Cardiac muscle cell (in vitro differentiated cells and primary cell): ENCODE measurements at places on chromosomes 13 and 19.

DNA sequence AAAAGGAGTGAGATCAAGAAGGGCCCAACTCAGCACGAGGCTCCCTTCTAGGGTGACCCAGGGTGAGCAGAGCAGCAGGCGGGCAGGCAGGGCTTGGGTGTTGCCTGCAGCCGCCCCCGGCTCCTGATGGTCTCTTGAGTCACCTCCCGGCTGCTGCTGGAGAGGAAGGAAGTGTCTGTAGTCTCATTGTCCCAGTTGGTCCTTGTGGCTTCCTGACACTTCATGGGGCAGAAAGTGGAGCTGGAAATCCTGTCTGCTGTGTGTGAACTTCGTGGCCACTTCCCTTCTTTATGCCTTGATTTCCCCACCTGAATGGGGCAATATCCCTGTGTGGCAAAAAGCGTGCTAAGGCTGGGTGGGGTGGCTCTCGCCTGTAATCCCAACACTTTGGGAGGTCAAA is 2.5 kb downstream of the MAP1S start:
- H3K27me3 ChIP-seq, result no peaks in the 10 kb centered on the region
- no peak for DNase-seq
- peaks cover 8% of the 10 kb centered on the region for H3K36me3 ChIP-seq
- peaks cover 8% of the 10 kb centered on the region for H3K4me1 ChIP-seq

DNA sequence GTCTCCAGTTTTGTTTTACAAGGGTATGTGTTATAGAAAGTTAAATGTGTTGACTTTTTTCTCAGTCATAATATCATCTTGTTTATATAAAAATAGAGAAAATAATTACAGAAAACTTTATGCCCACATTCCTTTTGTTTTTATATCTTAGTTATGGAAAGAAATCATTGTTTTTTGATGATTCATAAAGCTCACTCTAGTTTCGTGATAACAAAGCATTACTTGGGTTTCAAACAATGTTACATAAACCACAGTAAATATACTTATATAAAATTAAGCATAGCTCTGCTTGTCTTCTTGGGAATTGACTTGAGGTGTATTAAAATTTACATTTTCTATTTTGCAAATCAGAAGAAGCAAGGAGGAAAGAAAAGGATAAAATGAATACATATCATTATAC is 111.8 kb downstream of the SGCG start:
- no peak overlapping the region for H3K4me3 ChIP-seq
- H3K27me3 ChIP-seq, result no peaks in the 10 kb centered on the region
- H3K36me3 ChIP-seq, result no peaks in the 10 kb centered on the region
- no peaks in the 10 kb centered on the region for H3K4me1 ChIP-seq

DNA sequence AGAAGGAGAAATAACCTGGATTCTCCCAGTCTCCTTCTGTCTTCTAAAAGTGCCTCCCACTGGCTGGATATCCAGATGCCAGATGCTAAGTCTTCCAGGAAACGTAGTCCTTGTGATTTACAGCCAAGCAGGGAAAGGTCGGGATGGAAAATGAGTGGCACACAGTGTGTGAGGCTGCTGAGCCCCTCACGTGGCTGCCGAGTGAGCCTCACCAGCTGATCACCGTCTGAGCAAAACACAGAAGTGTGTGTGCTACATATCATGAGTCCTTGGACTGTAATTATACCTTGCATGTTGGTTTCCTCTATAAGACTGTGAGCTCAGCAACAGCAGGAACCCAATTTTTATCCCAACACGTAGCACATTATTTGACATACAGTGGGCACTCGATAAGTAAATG is 15.1 kb downstream of the LHFPL6 start:
- no peak for DNase-seq
- H3K4me1 ChIP-seq, result no peaks in the 10 kb centered on the region
- H3K27ac ChIP-seq, result no peak overlapping the region
- H3K36me3 ChIP-seq, result no peaks in the 10 kb centered on the region

DNA sequence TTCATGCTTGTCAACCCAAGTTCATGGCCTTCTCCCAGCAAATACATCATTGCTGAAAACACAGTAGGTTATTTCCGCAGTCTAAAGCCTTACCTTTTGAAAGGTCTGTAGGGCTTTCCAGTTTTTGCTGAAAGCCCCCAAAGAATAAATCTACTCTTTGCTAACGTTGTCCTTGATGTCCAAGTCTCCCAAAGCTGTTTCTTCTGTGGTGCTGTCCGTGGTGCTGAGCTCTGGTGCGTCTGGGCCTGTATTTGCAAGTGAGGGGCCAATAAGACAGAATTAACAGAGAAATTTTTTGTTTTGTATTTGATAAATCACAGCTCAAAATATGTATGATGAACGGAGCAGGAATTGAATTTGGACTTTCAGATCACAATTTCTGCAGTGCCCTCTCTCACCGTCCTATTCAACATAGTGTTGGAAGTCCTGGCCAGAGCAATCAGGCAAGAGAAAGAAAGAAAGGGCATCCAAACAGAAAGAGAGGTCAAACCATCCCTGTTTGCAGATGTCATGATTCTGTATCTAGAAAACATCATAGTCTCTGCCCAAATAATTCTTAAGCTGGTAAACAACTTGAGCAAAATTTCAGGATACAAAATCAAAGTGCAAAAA is 9.8 kb upstream of the LGALS16 start:
- H3K4me3 ChIP-seq, result no peak overlapping the region
- H3K36me3 ChIP-seq, result no peaks in the 10 kb centered on the region
- H3K4me1 ChIP-seq, result no peaks in the 10 kb centered on the region
- no peak overlapping the region for H3K27ac ChIP-seq

GRCh38 chr19:14149509-14149994 is 13.2 kb upstream of the ASF1B start:
- H3K4me3 ChIP-seq, result no peak overlapping the region
- no peaks in the 10 kb centered on the region for H3K27me3 ChIP-seq
- no peak for DNase-seq
- H3K36me3 ChIP-seq, result peaks cover 8% of the 10 kb centered on the region
- peak overlapping the region; percentile 63 for H3K27ac ChIP-seq
- peaks cover 18% of the 10 kb centered on the region for H3K4me1 ChIP-seq

GRCh38 chr19:10104665-10105508 is 1.3 kb upstream of the PPAN start:
- no peak for DNase-seq
- H3K4me3 ChIP-seq, result no peak overlapping the region
- peaks cover 5% of the 10 kb centered on the region for H3K4me1 ChIP-seq
- peaks cover 16% of the 10 kb centered on the region for H3K36me3 ChIP-seq

- H3K27ac ChIP-seq, result peak overlapping the region; percentile 94
- no peaks in the 10 kb centered on the region for H3K27me3 ChIP-seq
- H3K4me3 ChIP-seq, result peak overlapping the region; percentile 4
- H3K36me3 ChIP-seq, result peaks cover 14% of the 10 kb centered on the region
- H3K4me1 ChIP-seq, result peaks cover 13% of the 10 kb centered on the region
These were observed 9.2 kb downstream of the NOSIP start for GRCh38 chr19:49570997-49571676.

DNA sequence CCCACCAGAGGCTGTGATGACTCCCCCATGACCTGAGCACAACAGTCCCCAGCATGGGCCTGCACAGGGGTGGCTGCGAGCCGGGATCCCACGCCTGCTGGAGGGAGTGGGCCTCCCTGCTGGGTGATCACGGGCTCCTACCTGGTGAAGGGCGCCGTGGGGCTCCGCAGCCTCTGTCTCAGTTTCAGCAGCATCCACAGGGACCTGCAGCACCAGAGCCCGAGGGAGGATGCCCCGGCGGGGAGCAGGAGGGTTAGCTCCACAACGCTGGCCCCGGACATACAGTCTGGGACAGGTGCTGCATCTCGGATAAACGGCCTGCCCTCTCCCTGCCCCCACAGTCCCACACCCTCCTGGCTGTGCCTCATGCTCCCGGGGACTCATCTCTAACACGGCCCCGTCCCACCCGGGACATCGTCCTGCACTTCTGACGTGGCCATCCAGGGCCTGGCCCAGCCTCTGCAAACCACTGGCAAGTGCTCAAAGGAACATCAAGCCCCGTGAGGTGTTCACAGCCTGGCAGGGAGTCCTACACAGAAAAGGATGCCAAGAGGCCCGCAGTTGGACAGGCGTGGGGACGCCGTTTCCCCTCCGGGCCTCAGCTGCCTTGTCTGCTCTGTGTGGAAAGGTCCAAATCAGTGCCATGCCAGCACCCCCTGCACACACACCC is 10.5 kb downstream of the PEX11G start:
- no peak for DNase-seq
- H3K27ac ChIP-seq, result no peak overlapping the region

DNA sequence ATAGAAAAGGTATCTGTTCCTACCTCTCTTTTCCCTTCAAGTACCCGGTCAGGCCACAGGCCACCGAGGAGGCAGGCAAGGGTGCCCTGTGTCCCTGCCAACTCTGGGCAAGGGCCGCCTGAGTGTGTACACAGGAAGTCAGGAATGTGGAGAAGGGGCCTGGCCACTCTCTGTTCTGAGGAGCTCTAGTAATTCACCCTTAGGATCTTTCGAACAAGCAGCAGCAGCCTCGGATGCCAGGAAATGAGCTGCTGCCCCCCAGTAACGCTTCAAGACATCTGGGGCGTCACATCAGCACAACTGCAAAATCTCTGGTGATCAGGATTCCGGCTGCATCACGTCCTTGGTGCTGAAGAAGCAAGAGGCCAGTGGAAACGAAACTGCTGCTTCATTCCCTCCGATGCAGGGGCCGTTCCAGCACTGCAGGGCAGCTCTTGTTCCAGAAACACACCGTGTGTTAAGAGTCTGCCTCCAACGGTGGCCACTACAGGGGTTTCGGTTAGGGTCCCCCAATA is 2.0 kb downstream of the RAB20 start:
- no peaks in the 10 kb centered on the region for H3K27me3 ChIP-seq
- no peaks in the 10 kb centered on the region for H3K36me3 ChIP-seq
- H3K27ac ChIP-seq, result no peak overlapping the region

DNA sequence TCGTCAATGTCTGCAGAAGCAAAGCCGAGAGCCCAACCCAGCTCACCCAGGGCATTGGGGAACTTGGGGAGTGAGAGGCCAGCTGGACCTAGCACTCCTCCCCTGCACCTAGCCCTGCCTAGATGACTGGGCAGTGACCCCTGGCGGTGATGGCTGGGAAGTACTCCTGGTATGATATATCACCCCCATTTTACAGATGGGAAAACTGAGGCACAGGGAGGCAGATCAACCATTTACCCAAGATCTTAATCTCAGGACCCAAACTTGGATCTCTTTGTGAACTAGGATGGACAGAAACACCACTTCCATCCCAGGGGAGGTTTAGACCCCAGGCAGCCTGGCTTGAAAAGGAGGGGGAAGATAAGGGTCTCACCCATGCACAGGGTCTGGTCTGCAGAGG is 43.5 kb downstream of the CCL25 start:
- H3K4me1 ChIP-seq, result no peaks in the 10 kb centered on the region
- no peak for DNase-seq
- H3K36me3 ChIP-seq, result peaks cover 4% of the 10 kb centered on the region
- H3K4me3 ChIP-seq, result no peak overlapping the region

DNA sequence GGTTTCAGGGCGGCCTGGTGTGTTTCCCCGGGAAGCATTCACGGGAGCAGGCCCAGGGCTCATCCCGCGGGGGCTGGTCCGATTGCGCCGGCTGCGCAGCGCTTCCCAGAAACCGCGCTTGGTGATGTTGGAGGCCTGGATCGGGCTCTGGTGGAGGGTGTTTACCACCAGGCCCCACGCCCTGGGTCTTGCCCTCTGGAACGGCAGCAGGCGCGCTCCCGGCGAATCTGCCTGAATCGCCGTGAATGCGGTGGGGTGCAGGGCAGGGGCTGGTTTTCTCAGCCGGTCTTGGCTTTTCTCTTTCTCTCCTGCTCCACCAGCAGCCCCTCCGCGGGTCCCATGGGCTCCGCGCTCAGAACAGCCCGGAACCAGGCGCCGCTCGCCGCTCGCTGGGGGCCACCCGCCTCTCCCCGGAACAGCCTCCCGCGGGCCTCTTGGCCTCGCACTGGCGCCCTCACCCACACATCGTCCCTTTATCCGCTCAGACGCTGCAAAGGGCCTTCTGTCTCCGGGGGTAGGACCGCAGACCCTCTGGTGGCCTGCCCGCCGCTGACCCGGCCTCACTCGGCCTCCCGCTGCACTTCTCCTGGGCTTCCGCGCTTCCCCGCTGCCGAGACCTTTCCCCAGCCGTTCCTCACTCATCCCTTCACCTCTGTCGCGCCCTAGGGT is 69.4 kb upstream of the GJB6 start:
- H3K27ac ChIP-seq, result no peak overlapping the region
- peaks cover 16% of the 10 kb centered on the region for H3K27me3 ChIP-seq
- H3K4me3 ChIP-seq, result no peak overlapping the region
- H3K36me3 ChIP-seq, result no peaks in the 10 kb centered on the region

DNA sequence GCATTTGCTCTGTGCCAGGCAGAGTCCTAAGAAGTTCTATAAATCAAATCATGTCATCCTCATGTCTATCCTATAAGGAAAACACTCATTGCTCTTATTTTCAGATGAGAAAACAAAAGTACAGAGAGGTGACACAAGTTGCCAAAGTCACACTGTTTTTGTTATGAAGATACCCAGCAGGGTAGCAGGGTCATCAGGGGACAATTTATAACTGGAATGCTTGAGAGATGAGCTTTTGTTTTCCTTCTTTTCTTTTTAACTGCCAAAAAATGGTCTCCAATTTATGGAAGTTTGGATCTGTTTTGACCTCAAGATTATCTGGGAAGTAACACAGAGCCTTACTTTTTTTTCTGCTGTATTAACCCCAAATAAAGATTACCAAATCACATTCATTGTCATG is 354.1 kb downstream of the SUCLA2 start:
- no peak overlapping the region for H3K27ac ChIP-seq
- no peaks in the 10 kb centered on the region for H3K4me1 ChIP-seq
- H3K36me3 ChIP-seq, result no peaks in the 10 kb centered on the region
- no peak overlapping the region for H3K4me3 ChIP-seq
- no peak for DNase-seq
- H3K27me3 ChIP-seq, result no peaks in the 10 kb centered on the region

DNA sequence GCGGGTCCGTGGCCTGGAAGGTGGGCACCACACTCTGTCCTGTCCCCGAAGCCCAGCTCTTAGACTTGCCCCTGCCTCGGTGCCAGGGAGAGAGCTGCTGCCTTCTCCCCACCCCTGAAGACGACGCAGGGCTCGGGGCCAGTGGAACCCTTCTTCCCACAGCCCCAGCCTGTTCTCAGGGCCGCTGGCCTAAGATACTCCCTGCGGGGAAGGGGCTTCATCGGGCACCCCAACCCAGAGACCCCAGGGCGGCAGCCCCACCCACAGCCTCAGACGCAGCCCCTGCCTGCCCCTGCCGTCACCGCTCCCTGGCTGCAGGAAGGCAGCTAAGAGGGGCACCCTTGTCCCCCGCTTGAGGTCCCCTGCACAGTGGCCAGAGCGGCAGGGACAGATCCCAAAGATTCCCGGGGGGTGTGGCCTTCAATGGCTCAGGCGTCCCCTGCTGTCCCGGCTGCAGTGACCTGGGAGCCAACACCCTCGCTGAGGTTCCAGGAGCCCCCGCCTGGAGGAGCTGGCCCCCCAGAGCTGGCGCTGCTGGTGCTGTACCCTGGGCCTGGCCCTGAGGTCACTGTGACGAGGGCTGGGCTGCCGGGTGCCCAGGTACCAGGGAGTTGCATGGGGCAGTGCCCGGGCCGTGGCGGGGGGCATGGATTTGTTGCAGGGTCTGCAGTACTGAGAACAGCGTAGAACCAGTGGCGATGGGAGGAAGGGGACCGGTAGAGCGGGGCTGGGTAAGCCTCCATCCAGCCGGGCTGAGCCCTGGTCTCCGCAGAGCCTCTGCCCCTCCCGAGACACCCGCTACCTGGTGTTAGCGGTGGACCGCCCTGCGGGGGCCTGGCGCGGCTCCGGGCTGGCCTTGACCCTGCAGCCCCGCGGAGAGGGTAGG is 1.0 kb downstream of the AMH start:
- DNase-seq, result no peak
- H3K27me3 ChIP-seq, result peaks cover 24% of the 10 kb centered on the region
